ENCODE measurements at places on chromosomes 7 and 10.

GRCh38 chr10:91185239-91185875, 35.1 kb upstream of the PCGF5 start:
- peak; percentile 97 for ATAC-seq

GRCh38 chr7:24965831-24966708, 13.9 kb downstream of the OSBPL3 start:
- ATAC-seq, result no peak

DNA sequence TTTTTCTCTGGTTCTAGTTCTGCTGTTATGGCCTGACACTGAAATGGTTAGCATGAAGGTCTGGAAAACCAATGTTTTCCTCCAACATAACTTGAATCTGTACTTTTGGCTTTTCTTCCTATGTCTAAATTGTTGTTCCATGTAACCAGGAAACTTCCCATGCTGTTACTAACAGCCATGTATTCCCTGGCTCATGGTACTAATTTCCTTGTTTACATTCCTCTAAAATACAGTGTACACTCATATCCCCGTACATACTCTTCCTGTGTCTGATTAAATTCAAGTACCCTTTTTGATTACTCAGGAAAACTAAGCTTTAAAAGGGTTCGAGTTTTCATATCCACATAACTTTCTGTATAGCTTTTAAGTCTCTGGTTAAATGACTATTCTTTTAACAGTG, 12.3 kb upstream of the ACSM6 start:
- no peak for ATAC-seq

GRCh38 chr10:70584909-70585544, 17.5 kb downstream of the PRF1 start:
- ATAC-seq, result peak; percentile 80

GRCh38 chr10:45452743-45453452, 78.9 kb downstream of the ALOX5 start:
- ATAC-seq, result no peak

GRCh38 chr10:102604439-102604841, 39.8 kb upstream of the TRIM8 start:
- peak; percentile 79 for ATAC-seq

DNA sequence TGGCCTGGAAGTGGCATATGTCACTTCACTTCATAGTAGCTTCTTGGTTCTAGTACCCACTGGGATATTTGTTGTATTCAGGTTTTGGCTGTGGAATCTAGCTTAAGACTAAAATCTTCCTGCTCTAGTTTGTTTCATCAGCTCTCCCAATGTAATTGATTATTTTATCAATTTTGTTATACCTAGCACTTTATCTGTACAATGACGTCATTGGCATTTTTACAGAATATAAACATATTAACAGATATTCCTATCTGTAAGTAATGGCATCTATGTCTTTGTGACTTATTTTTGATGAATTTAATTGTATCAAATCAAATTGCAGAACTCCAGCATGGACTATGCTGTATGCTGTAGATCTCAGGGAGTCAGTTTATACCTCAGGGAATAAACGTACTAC, 19.7 kb downstream of the KIAA1217 start:
- no peak for ATAC-seq

DNA sequence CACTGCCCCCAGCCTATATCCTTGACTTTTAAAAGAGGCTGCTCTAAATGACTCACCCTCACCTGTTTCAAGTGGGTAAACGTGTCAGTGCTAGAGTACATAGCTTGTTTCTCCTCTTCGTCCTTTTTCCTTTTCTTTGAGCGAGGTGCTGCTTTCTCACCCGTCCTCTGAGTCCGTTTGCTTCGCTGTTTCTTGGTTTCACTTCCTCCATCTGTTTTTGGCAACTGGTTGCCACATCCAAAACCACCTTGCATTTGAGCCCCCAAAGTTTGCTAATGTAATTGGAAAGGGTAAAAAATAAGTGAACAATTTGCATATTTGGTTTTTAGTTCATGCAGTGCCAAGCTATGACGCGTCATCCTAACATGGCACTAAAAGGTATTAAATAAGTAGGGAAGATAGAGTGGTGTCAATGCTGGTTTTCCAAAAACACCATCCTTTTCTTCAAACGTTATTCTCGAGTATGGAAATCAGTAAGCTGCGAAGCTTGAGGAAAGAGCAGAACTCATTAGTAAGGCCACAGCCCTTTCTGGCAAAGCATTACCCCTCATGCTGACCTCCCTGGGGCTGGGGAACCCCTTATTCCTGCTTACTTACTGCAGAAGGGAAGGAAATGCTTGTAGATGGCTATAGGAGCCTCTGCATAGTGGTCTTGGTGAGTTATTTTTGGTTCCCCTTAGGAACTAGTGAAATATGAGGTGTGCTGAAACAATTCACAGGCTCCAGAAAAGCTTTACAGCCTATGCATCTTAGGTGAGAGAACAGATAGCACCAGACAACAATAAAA, 133.5 kb downstream of the GALNT11 start:
- no peak for ATAC-seq

- ATAC-seq, result peak; percentile 23
These were observed 2.2 kb upstream of the KNDC1 start for GRCh38 chr10:133157662-133158436.

GRCh38 chr10:58282615-58283014, 13.7 kb downstream of the CISD1 start:
- no peak for ATAC-seq

- no peak for ATAC-seq
These were observed 95.8 kb downstream of the CXCL12 start for GRCh38 chr10:44289125-44289524.

- no peak for ATAC-seq
These were observed 54.4 kb upstream of the ARID5B start for GRCh38 chr10:61847087-61847486.

GRCh38 chr7:157460721-157461120, 123.9 kb downstream of the DNAJB6 start:
- ATAC-seq, result no peak

GRCh38 chr10:128151031-128151430, 24.8 kb upstream of the MKI67 start:
- no peak for ATAC-seq

GRCh38 chr10:4503076-4503475, 322.9 kb upstream of the AKR1E2 start:
- ATAC-seq, result no peak

- no peak for ATAC-seq
These were observed 83.1 kb downstream of the THSD7A start for GRCh38 chr7:11748884-11749283.

DNA sequence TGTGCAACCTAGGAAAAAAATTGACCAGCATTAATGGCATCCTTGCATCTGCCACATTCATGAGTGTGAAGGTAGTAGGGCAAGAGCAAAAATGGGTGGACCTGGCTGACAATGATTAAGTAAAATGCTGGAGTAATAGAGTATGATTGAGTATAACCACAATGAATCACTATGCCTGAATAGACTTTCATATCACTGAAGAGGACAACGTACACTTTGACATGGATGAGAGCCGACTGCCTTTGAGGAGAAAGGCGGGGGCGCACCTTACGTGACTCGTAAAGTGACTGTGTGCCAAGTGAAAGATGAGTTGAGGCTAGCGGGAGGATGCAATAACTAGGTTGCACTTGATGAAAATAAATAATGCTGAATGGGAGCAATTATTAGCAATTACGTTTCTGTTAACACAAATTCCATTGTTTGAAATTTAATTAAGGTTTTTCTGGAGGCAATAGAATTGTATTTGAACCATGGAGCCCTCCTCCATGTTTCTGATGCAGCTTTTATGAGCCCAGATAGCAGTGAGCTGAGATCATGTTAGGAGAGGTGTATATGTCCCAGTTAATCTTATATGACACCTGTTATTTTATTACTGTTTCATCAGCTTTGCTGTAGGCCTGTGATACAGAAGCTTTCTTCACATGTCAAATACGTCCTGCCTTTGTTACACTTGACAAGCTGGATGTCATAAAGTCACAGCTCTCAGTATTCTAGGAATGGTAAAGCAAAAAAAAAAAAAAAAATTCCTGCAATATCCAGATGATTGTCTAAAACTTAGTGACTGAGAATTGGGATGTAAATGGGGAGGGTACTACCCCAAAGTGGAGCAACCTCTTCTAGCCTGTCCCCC, 596.5 kb downstream of the NXPH1 start:
- ATAC-seq, result no peak

- peak; percentile 76 for ATAC-seq
These were observed 132.3 kb upstream of the POT1 start for GRCh38 chr7:125061776-125062397.

DNA sequence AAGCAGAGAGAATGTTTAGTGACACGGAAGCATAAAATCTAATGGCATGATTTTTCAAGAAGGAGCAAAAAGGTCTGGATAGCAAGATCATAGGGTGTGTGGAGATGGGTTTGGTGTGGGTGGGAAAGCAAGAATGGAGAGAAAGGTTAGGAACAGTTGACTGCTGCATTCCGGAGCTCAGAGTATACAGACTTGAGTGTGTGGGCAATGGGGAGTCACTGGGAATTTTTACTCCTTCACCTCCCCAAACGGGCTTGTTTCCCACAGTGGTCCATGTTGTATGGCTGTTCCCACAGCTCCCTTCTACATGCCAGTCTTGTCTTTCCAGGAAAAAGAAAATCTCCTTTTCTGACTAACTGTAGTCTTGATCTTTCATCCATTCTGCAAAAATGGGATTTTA, 122.1 kb downstream of the CDK6 start:
- peak; percentile 7 for ATAC-seq

- no peak for ATAC-seq
These were observed 123.6 kb downstream of the OAT start for GRCh38 chr10:124294811-124295770.

DNA sequence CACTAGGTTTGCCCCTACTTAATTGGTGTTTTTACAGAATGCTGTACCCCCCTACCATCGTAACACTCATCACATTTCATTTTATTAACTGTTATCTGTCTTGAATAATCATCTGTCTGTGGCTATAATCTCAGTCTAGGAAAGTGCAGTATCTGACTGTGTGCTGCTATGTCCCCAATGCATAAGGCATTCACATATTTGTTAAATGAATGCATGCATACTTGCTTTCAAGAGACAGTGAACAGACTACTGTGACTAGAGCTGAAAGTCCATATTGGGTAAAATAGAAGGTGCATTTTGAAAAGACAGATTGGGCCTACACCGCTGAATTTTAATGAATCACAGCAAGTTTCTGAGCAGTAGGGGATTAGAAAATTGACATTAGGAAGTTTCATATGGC, 112.3 kb downstream of the ARHGAP12 start:
- ATAC-seq, result peak; percentile 99

DNA sequence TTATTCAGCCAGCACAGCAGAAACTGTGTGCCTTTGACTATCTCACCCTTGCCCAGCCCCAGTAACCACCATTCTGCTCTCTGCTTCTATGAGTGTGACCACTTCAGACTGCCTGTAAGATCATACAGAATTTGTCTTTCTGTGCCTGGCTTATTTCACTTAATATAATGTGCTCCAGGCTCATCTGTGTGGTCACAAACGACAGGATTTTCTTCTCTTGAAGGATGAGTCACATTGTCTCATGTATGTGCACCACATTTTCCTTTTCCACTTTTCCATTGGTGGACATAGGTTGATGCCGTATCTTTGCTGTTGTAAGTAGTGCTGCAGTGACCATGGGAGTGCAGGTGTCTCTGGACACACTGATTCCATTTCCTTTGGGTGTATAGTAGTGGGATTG, 122.5 kb upstream of the LANCL2 start:
- ATAC-seq, result peak; percentile 68

GRCh38 chr7:45048748-45049147, 40.0 kb downstream of the NACAD start:
- ATAC-seq, result no peak

DNA sequence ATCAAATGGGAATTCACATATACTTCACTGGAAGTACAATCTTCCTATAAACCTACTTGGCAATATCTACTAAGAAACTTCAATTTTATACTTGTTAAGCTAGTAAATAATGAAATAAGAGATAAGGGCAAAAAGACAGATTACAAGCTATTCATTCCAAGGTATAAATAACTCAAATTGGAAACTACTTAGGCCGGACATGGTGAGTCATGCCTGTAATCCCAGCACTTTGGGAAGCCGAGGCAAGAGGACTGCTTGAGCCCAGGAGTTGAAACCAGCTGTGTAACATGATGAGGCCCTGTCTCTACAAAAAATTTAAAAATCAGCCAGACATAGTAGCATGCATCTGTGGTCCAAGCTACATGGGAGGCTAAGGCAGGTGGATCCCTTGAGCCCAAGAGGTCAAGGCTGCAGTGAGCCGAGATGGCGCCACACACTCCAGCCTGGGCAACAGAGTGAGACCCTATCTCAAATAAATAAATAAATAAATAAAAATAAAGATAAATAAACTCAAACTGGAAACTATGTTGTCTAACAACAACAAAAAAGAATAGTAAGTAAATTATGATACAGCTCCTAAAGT, 37.6 kb downstream of the ARHGAP21 start:
- ATAC-seq, result peak; percentile 78

DNA sequence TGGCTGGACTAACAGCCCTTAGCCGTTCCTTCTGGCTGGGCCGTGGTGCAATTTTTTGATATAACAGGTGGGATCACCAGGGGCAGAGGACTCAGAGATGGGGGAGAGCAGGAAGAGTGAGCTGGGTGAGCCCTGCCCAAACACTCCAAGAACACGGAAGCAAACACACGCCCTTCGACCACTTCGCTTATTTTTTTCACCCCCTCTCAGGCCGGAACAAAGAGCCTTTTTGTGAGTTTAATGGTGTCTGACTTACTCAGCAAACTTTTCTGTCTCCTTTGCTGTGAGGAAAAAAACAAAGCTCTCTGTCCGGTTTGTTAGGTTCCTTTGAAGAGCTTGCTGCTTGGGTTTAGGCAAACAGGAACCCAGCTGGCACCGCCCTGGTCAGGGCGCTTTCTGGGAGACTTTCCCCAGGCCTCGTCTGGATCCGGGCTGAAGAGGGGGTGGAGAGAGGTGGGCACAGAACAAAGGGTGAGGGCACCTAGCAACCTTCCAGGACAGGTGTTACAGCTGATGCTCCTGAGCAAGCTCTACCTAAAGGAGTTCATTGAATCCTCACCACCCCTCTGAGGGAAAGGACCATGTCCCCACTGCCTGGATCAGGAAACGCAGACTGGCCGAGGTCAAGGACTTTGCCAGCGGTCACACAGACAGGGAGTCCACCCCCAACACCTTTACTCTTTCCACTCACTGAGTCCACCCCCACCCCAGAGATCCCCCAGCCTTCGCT, 23.3 kb downstream of the CALML3 start:
- no peak for ATAC-seq

GRCh38 chr7:3239291-3239691, 61.8 kb upstream of the SDK1 start:
- no peak for ATAC-seq

GRCh38 chr7:16619979-16620408, 25.6 kb downstream of the ANKMY2 start:
- ATAC-seq, result no peak

DNA sequence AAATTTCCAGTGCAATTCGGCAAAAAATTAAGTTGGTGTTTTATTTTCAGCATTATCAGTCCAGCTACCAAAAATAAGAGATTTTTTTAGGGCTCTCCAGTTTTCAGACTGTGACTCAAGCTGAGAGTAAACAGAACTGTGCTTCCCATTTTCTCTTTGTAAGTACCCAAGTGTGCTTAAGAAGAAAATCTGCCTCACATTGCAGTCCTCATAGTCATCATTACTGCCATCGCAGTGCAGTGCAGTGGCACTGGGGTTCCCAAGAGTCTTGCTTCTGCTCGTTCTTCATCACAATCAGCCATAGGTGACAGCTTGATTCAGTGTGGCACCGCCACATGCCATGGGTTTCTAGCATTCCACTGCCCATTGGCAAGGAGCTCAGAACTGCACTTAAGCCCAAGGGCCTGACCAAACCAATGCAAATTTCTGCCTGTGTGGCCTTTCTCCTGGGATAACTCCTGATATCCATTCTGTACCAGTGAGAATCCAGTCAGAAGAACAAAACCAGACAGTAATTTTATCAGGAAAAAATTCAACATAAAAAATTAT, 25.6 kb upstream of the ERCC6 start:
- ATAC-seq, result no peak

GRCh38 chr7:78018641-78019446, 220.3 kb downstream of the PHTF2 start:
- no peak for ATAC-seq

All from SK-N-SH treated with all-trans-retinoic acid at 6 μM for 48 hours (cell line).